ENCODE measurements at places on chromosomes 5 and 9. TPM values are rescaled to one million over a fixed set of nuclear protein-coding genes. Genes with fewer than 3 reads are reported as not detected.

DNA sequence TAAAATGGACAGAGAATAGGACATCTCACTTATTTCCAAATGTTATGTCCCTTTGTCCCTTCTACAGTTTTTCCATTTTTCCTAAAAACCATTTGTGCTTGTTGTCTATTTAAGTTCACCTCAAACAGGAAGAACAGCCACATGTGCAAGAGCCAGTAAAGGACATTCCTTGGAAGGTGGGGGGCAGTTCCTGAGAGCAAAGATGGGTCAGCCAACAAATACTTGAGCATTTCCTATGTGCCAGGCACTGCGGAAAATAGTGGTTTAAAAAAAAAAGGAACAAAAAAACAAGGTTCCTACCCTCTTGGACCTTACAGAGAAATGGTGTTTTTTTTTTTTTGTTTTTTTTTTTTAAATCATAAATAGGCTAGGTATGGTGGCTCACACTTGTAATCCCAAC, 26.8 kb downstream of the ANP32B start:
- no peak overlapping the region for H3K27ac ChIP-seq
- no peaks in the 10 kb centered on the region for H3K27me3 ChIP-seq
- H3K4me1 ChIP-seq, result no peaks in the 10 kb centered on the region
- peaks cover 40% of the 10 kb centered on the region for H3K36me3 ChIP-seq
- no peak for DNase-seq
- H3K4me3 ChIP-seq, result no peak overlapping the region

DNA sequence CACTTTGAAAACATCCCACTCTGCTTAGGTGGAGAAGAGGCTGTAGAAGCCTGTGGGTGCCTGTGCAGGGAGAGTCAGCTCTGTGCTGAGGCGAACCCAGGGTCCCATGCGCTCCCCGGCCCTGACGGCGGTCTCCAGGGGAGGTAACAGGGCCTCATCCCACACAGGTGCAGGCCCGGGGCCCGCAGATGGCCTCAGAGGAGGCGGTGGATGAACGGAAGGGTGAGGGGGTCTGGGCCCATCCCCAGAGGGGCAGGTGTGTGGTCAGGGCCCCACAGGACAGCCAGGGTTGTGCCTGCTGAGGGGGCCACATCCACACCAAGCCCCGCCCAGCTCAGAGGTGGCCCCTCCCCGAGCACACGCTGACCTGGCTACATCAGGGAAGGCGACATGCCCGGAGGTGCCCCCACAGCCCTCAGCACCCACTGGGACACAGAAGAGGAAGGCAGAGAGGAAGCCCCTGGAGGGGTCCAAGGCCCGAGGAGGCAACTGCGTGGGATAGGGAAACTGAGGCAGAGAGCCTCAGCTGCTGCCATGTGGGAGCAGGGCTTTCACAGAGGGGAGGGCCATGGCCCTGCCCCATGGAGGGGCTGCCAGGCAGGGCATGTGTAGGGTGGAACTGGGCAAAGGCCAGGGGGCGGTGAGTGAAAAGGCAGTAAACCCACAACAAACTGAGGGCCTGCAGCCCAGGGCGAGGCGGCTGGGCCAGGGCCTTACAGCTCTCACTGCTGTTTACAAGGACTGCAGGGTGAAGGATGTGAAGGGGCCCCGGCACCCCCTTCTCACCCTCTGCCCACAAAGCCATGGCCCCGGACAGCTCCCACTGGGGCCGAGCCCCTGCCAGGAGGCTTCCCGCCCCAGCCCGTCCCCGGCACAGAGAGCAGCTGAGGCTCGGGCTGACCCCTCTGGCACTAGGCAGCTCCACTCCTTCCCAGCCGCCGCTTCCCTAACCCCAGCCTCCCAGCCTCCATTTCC, 29.5 kb downstream of the EXD3 start:
- H3K27ac ChIP-seq, result no peak overlapping the region
- no peak for DNase-seq
- no peak overlapping the region for H3K4me3 ChIP-seq
- no peaks in the 10 kb centered on the region for H3K36me3 ChIP-seq

DNA sequence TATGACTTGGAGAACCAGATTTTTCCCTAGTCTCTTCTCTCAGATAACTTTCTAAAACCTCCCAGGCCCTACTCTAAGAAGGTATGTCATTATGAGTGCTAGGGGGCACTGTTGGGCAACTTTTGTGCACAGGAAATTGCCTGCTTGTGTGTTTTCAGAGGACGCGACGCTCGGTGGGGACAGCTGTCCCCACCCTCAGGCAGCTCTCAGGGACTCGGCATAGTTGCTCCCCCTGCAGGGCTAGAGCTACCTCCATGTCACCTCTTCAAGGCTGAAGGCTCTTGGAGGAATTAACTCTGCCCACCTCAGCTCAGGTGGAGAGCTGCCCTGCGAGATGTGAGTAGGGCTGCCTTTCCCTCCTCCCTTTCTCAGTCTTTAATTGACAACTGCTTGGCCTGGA, 10.2 kb upstream of the TIFAB start:
- H3K36me3 ChIP-seq, result no peaks in the 10 kb centered on the region
- H3K4me3 ChIP-seq, result no peak overlapping the region
- H3K27me3 ChIP-seq, result peaks cover 11% of the 10 kb centered on the region
- no peak overlapping the region for H3K27ac ChIP-seq
- peak; percentile 87 for DNase-seq
- no peaks in the 10 kb centered on the region for H3K4me1 ChIP-seq

- H3K27ac ChIP-seq, result no peak overlapping the region
- peak; percentile 26 for DNase-seq
- no peaks in the 10 kb centered on the region for H3K4me1 ChIP-seq
- H3K4me3 ChIP-seq, result no peak overlapping the region
- H3K27me3 ChIP-seq, result peaks cover 17% of the 10 kb centered on the region
- H3K36me3 ChIP-seq, result no peaks in the 10 kb centered on the region
Measured at GRCh38 chr9:124054582-124055227, 43.1 kb downstream of the LHX2 start.

GRCh38 chr5:62268234-62268633, 37.8 kb upstream of the KIF2A start:
- DNase-seq, result peak; percentile 4
- no peaks in the 10 kb centered on the region for H3K4me1 ChIP-seq
- H3K4me3 ChIP-seq, result no peak overlapping the region
- no peak overlapping the region for H3K27ac ChIP-seq
- H3K36me3 ChIP-seq, result no peaks in the 10 kb centered on the region

GRCh38 chr9:124190761-124191160, 67.0 kb upstream of the NEK6 start:
- no peaks in the 10 kb centered on the region for H3K36me3 ChIP-seq
- peak; percentile 57 for DNase-seq
- H3K27me3 ChIP-seq, result peaks cover 36% of the 10 kb centered on the region
- no peak overlapping the region for H3K27ac ChIP-seq

DNA sequence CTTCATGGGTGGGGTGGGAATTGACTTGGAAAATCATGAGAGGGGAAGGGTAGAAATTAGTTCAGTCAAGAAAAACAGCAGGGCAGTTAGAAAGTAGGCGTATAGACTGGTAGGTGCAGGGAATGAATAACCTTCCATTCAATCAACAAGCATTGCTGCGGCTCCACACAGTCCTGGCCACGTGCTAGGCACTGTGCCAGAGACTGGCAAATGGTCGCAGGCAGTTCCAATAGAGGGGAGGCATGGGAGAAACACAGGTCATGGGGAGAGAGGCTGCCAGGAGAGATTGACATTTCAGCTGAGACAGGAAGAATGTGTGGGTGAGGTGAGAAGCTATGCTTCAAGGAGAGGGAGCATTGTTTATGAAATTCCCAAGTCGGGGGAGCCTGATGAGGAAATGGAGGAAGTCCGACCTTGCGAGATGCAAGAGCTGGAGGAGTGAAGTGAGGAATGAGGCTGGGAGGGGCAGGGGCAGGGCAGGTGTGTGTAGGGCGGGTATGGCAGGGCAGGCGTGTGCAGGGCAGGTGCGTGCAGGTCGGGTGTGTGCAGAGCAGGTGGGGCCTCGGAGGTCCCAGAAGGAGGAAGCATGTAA, 54.4 kb upstream of the PPARGC1B start:
- H3K4me3 ChIP-seq, result no peak overlapping the region
- no peaks in the 10 kb centered on the region for H3K27me3 ChIP-seq
- DNase-seq, result no peak

DNA sequence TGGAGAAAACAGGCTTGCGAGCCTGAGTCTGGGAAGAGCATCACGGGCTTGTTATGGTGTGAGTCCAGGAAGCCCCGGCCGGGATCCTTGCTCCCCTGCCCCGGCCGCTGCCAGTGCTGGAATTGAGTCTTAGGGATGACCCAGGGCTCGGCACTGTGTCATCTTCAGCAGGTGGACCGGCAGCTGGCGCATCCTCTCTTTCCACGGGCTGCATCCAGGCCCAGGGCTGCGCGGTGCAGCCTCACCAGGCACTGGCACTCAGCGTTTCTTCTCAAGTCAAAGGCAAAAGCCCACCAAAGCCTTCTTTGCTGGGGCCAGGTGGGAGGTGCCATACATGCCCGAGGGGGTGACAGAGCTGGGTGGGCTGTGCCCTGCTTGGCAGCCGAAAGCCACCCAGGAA, 46.6 kb downstream of the COL5A1 start:
- no peak for DNase-seq
- H3K4me1 ChIP-seq, result no peaks in the 10 kb centered on the region
- no peak overlapping the region for H3K27ac ChIP-seq
- peaks cover 5% of the 10 kb centered on the region for H3K27me3 ChIP-seq

FSTL4 gene
- polyA plus RNA-seq, result 3.0 TPM

NKD2 gene
- polyA plus RNA-seq, result 0.82 TPM

ADGRV1 gene
- polyA plus RNA-seq, result 3.9 TPM

ATP10B gene
- not detected for polyA plus RNA-seq

GGTA1 gene
- not detected for polyA plus RNA-seq

SLC1A1 gene
- polyA plus RNA-seq, result not detected

Data from HepG2 (cell line).